ENCODE measurements at places on chromosomes 13 and 19.

DNA sequence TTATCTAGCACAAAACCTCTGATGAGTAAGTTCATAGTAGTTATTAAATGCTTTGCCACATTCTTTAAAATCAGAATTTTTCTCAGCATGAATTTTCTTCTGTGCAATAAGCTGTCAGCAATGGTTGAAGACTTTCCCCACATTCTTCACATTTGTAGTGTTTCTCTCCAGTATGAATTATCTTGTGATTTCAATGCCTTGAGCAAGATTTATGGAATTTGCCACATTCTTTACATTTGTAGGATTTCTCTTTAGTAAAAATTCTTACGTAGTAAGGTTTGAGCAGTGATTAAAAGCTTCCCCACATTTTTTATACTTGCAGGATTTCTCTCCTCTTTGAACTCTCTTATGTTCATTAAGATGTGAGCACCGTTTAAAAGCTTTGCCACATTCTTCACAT, 33.6 kb downstream of the ZNF682 start:
- no peak for DNase-seq

- DNase-seq: peak; percentile 93
Measured at GRCh38 chr19:39078436-39079200, 5.5 kb upstream of the ACP7 start.

- DNase-seq: no peak
Measured at GRCh38 chr13:99717959-99718674, 216.8 kb downstream of the TM9SF2 start.

DNA sequence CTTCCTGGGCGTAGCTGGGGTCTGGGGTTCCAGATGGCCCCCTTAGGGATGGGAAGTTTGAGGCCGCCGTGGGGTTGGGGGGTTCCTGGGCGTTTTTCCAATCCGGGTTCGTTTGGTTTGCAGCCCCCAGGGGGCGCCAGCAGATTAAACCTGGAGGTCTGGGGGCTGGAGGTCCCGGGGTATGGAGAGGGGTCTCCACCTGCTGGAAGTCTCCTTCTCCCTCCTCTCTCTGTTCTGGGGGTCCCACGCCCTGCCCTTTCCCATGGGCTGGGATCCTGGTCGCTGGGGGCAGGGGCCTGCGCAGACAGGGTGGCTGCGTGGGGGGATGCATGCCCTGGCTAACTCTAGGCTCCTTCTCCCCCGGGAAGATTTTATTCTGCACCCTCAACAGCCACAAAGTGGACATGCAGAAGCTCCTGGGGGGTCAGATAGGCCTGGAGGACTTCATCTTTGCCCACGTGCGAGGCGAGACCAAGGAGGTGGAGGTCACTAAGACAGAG, 899 bp downstream of the GIPC3 start:
- no peak for DNase-seq

GRCh38 chr13:21435687-21436151, 23.4 kb downstream of the ZDHHC20 start:
- DNase-seq: peak; percentile 44

Measured in fibroblast of upper back skin (primary cell).